ENCODE measurements at places on chromosomes 11 and 22. TPM values are rescaled to one million over a fixed set of nuclear protein-coding genes. Genes with fewer than 3 reads are reported as not detected.
A peak's percentile ranks its signal among the peaks of the same experiment; 100 is the strongest.

- no peak overlapping the region for H3K27ac ChIP-seq
- H3K4me3 ChIP-seq, result no peak overlapping the region
- peaks cover 10% of the 10 kb centered on the region for H3K4me1 ChIP-seq
- DNase-seq, result no peak
Observed at GRCh38 chr11:64141081-64141783, 24.7 kb downstream of the MACROD1 start.

GRCh38 chr11:77312107-77312506 is 10.6 kb upstream of the GDPD4 start:
- H3K4me1 ChIP-seq, result no peaks in the 10 kb centered on the region
- H3K4me3 ChIP-seq, result no peak overlapping the region
- H3K36me3 ChIP-seq, result no peaks in the 10 kb centered on the region
- DNase-seq, result no peak

Gene TBX10
- not detected for total RNA-seq

GRCh38 chr11:105045676-105046296 is 651 bp upstream of the CARD16 start:
- peaks cover 15% of the 10 kb centered on the region for H3K4me1 ChIP-seq
- H3K4me3 ChIP-seq, result peak overlapping the region; percentile 32
- peak overlapping the region; percentile 20 for H3K27ac ChIP-seq
- no peaks in the 10 kb centered on the region for H3K36me3 ChIP-seq
- H3K27me3 ChIP-seq, result no peaks in the 10 kb centered on the region

Gene TRPM5
- total RNA-seq, result not detected

- H3K27ac ChIP-seq, result no peak overlapping the region
- no peak for DNase-seq
- H3K36me3 ChIP-seq, result no peaks in the 10 kb centered on the region
- no peaks in the 10 kb centered on the region for H3K4me1 ChIP-seq
- no peaks in the 10 kb centered on the region for H3K27me3 ChIP-seq
Observed at GRCh38 chr22:49004484-49005399, 822.9 kb downstream of the BRD1 start.

DNA sequence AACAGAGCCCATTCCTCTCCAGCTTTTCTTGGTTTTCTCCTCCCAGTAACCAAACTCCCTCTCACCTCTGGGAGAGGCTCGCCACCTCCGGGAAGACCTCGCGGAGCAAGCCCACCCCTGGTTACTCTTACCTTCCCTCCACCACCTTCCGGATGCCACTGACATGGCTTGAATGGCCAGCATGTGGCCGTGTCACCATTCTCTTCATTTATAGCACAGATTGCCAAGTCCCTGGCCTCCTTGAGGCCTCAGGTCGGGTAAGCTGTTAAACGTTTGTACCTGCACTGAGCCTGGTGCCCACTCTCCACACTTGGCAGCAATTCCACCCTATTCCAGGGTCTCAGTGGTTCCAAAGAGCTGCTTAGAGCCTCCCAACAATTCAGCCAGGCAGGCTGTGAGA is 8.0 kb upstream of the FXYD2 start:
- H3K36me3 ChIP-seq, result no peaks in the 10 kb centered on the region
- no peak for DNase-seq
- no peaks in the 10 kb centered on the region for H3K27me3 ChIP-seq
- no peak overlapping the region for H3K27ac ChIP-seq

GRCh38 chr11:15821451-15821850 is 534.9 kb downstream of the SOX6 start:
- H3K27ac ChIP-seq, result no peak overlapping the region
- no peaks in the 10 kb centered on the region for H3K27me3 ChIP-seq
- H3K4me3 ChIP-seq, result no peak overlapping the region
- no peaks in the 10 kb centered on the region for H3K36me3 ChIP-seq
- no peaks in the 10 kb centered on the region for H3K4me1 ChIP-seq
- DNase-seq, result no peak

Gene TMA7B
- total RNA-seq, result not detected

DNA sequence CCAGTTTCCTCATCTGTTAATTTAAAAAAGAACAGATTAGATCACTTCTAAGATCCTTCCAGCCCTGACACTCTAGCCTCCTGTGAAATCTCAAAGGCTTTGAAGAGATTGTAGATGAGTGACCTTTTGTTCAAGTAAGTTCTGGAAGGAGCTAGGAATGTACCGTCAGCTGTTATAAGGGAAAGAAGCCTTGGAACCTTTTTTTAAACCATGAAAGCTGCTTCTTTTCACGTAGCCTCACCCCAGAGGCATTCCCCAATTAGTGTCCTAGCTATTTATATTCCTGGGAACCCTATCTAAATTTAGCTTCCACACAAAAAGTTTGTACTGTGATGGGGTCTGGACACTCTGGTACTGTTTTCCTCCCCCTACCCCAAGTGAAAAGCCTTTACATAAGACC is 35.8 kb upstream of the SLN start:
- no peak overlapping the region for H3K27ac ChIP-seq
- H3K36me3 ChIP-seq, result no peaks in the 10 kb centered on the region
- H3K27me3 ChIP-seq, result peaks cover 3% of the 10 kb centered on the region
- no peak for DNase-seq

Gene PES1
- total RNA-seq, result 175 TPM

GRCh38 chr11:74015919-74016684 is 7.2 kb upstream of the UCP3 start:
- no peak overlapping the region for H3K4me3 ChIP-seq
- DNase-seq, result no peak
- H3K4me1 ChIP-seq, result no peaks in the 10 kb centered on the region
- no peak overlapping the region for H3K27ac ChIP-seq
- no peaks in the 10 kb centered on the region for H3K36me3 ChIP-seq

- H3K4me3 ChIP-seq, result no peak overlapping the region
- peaks cover 63% of the 10 kb centered on the region for H3K36me3 ChIP-seq
- no peak overlapping the region for H3K27ac ChIP-seq
- peaks cover 22% of the 10 kb centered on the region for H3K4me1 ChIP-seq
- peak; percentile 96 for DNase-seq
Observed at GRCh38 chr11:62593434-62594044, 2.2 kb upstream of the TUT1 start.

GRCh38 chr11:114713756-114714155 is 35.4 kb downstream of the NXPE2 start:
- no peak overlapping the region for H3K27ac ChIP-seq
- no peaks in the 10 kb centered on the region for H3K4me1 ChIP-seq
- no peak for DNase-seq
- no peak overlapping the region for H3K4me3 ChIP-seq
- no peaks in the 10 kb centered on the region for H3K36me3 ChIP-seq

GRCh38 chr11:43072911-43073310 is 238.9 kb upstream of the API5 start:
- DNase-seq, result no peak
- no peaks in the 10 kb centered on the region for H3K36me3 ChIP-seq

GRCh38 chr11:65311170-65311678 is 3.4 kb upstream of the CDC42EP2 start:
- no peak overlapping the region for H3K4me3 ChIP-seq
- no peak overlapping the region for H3K27ac ChIP-seq
- H3K4me1 ChIP-seq, result peaks cover 24% of the 10 kb centered on the region
- no peaks in the 10 kb centered on the region for H3K27me3 ChIP-seq
- H3K36me3 ChIP-seq, result no peaks in the 10 kb centered on the region

- H3K36me3 ChIP-seq, result peaks cover 93% of the 10 kb centered on the region
Observed at GRCh38 chr11:60899046-60899936, 7.1 kb downstream of the PRPF19 start.

DNA sequence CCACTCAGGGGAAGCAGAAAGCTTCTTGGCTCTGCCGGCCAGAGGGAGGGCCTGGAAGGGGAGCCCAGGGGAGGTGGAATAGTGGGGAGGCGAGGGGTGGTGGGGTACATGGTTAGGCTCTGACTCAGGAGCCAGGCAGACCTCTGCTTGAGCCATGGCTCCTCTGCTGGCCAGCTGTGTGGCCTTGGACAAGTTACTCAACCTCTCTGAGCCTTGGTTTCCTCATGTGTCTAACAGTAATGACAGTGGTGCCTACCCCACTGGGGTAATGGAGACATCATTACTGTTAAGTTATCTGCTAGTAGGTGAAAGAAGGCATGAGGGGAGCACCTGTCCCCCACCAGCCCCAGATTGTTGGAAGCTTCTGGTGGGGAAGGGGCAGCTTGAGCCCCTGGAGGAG is 12.2 kb upstream of the PDGFB start:
- DNase-seq, result no peak
- H3K27ac ChIP-seq, result no peak overlapping the region
- no peak overlapping the region for H3K4me3 ChIP-seq
- no peaks in the 10 kb centered on the region for H3K4me1 ChIP-seq
- no peaks in the 10 kb centered on the region for H3K36me3 ChIP-seq

DNA sequence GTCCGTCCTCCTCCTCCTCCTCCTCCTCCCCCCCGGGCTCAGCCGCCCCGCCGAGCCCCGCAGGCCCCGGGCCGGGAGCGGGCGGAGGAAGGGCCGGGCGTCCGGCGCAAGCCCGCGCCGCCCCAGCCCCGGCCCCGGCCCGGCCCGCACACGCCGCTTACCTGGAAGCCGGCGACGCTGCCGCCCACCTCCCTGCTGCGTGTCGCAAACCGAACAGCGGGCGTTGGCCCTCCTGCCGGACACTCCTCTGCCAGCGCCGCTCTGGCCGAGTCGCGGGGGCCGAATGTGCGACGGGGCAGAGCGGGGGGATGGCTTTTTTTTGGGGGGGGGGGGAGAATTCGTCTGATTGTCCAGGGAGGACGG is 1.1 kb downstream of the IGF2 start:
- H3K4me3 ChIP-seq, result no peak overlapping the region
- peaks cover 64% of the 10 kb centered on the region for H3K27me3 ChIP-seq
- H3K36me3 ChIP-seq, result no peaks in the 10 kb centered on the region
- no peaks in the 10 kb centered on the region for H3K4me1 ChIP-seq
- H3K27ac ChIP-seq, result no peak overlapping the region

Gene PATE2
- total RNA-seq, result not detected

DNA sequence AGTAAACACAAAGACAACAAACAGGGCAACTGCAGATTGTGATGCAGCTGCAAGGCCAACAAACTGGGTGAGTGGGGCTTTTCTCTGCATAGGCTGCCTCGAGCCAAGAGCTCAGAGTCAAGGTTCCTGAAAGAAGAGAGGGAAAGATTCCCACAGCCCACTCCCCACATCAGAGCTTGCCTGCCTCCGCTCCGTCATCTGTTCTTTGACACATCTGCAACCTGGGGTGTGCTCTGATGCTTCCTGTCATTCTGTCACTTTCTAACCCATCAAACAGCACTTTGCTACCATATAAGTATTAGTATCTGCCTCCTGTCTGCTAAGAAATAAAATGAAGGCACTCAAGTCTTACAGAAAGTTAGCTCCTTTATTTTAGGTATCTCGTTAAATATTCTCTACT is 46.9 kb downstream of the C22orf31 start:
- H3K27me3 ChIP-seq, result no peaks in the 10 kb centered on the region
- H3K27ac ChIP-seq, result no peak overlapping the region
- H3K4me1 ChIP-seq, result no peaks in the 10 kb centered on the region
- no peaks in the 10 kb centered on the region for H3K36me3 ChIP-seq

DNA sequence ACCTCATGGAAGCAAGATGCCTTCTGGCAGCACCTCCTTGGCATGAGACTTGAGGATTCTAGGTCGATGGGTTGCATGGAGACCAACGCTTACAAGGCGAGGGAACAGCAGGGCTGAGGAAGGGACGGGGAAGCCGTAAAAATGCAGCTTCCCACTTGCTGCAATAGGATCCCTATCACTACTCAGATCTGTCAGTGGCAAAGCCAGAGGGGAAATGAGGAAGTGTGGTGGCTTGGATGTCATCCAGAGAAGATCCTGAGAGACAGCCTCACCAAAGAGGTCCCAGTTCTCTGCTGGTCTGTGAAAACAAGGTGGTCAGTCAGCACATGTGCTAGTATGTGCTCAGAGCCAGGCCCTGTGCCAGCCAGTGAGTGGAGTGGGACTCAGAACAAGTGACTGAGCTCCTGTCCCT is 22.2 kb downstream of the CYB5R2 start:
- H3K4me3 ChIP-seq, result no peak overlapping the region
- H3K36me3 ChIP-seq, result no peaks in the 10 kb centered on the region
- no peaks in the 10 kb centered on the region for H3K27me3 ChIP-seq
- no peaks in the 10 kb centered on the region for H3K4me1 ChIP-seq

Gene PLAAT5
- not detected for total RNA-seq

- no peaks in the 10 kb centered on the region for H3K36me3 ChIP-seq
- peaks cover 31% of the 10 kb centered on the region for H3K27me3 ChIP-seq
- no peak overlapping the region for H3K27ac ChIP-seq
Observed at GRCh38 chr11:114322934-114323333, 26.7 kb downstream of the NNMT start.

Gene ATL3
- 63.9 TPM for total RNA-seq

DNA sequence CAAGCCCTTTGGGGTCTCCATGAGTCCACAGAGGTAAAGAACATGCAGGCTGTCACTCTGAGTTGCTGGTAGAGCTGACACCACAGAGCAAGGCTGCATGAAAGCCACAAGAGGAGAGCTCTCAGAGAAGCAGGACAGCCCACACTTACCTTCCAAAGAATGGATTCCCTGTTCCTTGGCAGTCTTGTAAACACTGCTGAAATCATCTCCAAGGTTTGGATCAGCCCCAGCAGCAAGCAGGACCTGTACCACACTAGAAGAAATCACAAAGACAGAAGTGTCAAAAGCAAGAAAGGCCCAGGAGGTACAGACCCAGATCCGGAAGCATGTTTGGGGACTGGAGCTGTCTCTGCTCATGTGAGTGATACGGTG is 54.2 kb downstream of the CLPB start:
- H3K4me3 ChIP-seq, result no peak overlapping the region
- H3K4me1 ChIP-seq, result peaks cover 12% of the 10 kb centered on the region
- H3K36me3 ChIP-seq, result no peaks in the 10 kb centered on the region
- DNase-seq, result no peak
- H3K27ac ChIP-seq, result no peak overlapping the region

GRCh38 chr11:35848616-35849015 is 95.2 kb upstream of the LDLRAD3 start:
- no peaks in the 10 kb centered on the region for H3K4me1 ChIP-seq
- H3K36me3 ChIP-seq, result no peaks in the 10 kb centered on the region
- H3K4me3 ChIP-seq, result no peak overlapping the region
- peaks cover 20% of the 10 kb centered on the region for H3K27me3 ChIP-seq

DNA sequence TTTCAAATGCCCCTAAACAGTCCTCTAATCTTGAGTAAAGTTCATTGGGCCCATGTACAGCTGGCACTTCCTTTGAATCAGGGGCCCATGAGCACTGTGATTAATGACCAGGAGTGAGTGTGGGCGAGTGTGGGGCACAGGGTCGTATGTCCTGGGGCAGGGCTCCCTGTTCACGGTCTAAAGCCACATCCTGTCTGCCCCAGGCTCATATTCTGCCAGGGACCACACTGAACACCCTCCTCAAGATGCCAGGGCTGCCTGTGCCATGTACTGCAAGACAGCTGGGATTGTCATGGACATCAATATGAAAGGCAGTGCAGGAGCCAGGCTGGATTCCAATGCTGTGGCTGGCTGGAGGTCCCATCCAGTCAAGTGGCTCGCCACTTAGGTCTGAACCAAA is 130.5 kb downstream of the KIRREL3 start:
- peaks cover 4% of the 10 kb centered on the region for H3K27me3 ChIP-seq
- no peaks in the 10 kb centered on the region for H3K36me3 ChIP-seq
- DNase-seq, result no peak
- H3K27ac ChIP-seq, result no peak overlapping the region
- no peak overlapping the region for H3K4me3 ChIP-seq
- H3K4me1 ChIP-seq, result no peaks in the 10 kb centered on the region

DNA sequence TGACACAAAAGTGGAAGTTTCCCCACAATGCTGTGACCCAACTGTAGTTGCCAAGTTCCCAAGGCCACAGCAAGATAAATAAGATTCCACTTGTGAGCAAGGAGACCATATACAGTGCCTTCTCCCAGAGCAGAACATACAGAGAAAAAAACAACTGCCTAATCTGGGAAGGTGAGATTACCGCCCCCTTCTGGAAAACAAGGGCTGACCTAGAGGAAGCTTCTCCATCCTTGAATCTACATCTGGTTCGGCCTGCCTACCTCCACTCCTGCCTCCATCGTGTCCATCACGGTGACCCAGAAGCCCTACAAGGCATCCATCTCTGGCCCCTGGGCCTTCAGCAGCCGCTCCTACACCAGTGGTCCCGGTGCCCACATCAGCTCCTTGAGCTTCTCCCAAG is 6.1 kb upstream of the RNASEH2C start:
- H3K36me3 ChIP-seq, result no peaks in the 10 kb centered on the region
- H3K27ac ChIP-seq, result no peak overlapping the region
- H3K4me1 ChIP-seq, result no peaks in the 10 kb centered on the region
- no peak for DNase-seq
- no peak overlapping the region for H3K4me3 ChIP-seq
